SK-N-SH (cell line): ENCODE measurements at places on chromosomes 13 and 19. TPM values are rescaled to one million over a fixed set of nuclear protein-coding genes. Genes with fewer than 3 reads are reported as not detected.

ZNF878 gene
- polyA plus RNA-seq, result 0.05 TPM in 1 of 2 replicates, not detected in the other

SMIM44 gene
- not detected in 2 replicates for polyA plus RNA-seq

TMEM259 gene
- 138 and 145 TPM in 2 replicates for polyA plus RNA-seq

DNA sequence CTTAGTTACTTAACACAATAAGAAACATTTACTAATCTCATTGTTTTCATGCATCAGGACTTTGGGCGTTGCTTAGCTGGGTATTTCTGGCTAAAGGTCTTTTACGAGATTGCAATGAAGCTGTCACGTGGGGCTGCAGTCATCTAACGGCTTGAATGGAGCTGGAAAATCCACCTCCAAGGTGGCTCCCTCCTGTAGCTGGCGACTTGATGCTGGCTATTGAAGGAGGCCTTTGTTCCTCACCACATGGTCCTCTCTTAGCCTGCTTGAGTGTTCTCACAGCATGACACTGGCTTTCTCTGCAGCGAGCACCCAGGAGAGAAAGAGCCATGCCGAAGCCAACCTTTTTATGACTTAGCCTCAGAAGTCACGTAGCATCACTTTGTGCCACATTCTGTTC lies 92.0 kb downstream of the NHLRC3 start:
- H3K4me1 ChIP-seq, result no peaks in the 10 kb centered on the region
- DNase-seq, result no peak
- no peaks in the 10 kb centered on the region for H3K27me3 ChIP-seq
- H3K4me3 ChIP-seq, result no peak overlapping the region
- H3K36me3 ChIP-seq, result no peaks in the 10 kb centered on the region

- peaks cover 30% of the 10 kb centered on the region for H3K36me3 ChIP-seq
- no peak overlapping the region; the same call in 1 of the 2 replicates for H3K4me3 ChIP-seq
These were observed 14.2 kb downstream of the ZNF699 start for GRCh38 chr19:9295411-9295849.

DNA sequence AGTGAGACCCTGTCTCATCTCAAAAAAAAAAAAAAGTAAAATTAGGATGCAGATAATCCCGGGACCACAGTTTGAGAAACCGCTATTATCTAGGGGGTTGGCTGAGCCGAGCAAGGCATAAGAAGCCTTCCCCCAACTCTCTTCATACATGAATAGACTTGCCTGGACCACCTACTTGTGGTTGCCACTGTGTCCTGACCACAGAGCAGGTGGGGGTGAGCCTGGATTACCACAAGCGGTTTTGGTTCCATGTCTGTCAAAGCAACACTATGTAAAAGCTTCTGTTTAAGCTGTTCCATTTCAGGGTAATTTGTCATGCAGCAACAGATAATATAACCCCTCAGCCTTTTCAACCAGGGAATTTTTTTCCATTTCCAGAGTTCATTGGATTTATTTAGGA lies 3.3 kb upstream of the NAPA start:
- H3K27ac ChIP-seq, result no peak overlapping the region
- H3K4me1 ChIP-seq, result peaks cover 13% of the 10 kb centered on the region; the same call in 1 of the 2 replicates
- DNase-seq, result no peak
- no peaks in the 10 kb centered on the region for H3K36me3 ChIP-seq
